NCI-H1048 (cell line): ENCODE measurements at places on chromosomes 2 and 18.

GRCh38 chr2:19987936-19988335 lies 2.0 kb downstream of the WDR35 start:
- DNase-seq: no peak

DNA sequence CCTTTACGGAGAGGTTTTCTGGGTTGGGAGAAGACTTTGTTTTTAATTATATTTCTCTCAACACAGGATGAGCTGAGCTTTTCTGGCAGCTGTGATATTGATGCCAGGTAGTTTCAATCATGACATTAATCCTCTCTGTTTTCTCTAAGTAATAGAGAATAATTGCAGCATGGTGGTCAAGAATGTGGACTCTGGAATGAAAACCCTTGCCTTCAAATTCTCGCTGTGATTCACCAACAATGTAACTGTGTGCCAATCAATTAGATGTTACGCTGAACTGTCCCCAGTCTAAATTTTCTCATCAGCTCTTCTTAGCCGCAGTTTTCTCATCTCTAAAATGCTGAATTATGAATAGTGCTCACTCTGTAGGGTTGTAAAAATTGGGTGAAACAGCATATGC lies 31.6 kb upstream of the PPM1B start:
- no peak for DNase-seq

- DNase-seq: no peak
Observed at GRCh38 chr2:201758234-201758633, 22.5 kb downstream of the ALS2 start.

DNA sequence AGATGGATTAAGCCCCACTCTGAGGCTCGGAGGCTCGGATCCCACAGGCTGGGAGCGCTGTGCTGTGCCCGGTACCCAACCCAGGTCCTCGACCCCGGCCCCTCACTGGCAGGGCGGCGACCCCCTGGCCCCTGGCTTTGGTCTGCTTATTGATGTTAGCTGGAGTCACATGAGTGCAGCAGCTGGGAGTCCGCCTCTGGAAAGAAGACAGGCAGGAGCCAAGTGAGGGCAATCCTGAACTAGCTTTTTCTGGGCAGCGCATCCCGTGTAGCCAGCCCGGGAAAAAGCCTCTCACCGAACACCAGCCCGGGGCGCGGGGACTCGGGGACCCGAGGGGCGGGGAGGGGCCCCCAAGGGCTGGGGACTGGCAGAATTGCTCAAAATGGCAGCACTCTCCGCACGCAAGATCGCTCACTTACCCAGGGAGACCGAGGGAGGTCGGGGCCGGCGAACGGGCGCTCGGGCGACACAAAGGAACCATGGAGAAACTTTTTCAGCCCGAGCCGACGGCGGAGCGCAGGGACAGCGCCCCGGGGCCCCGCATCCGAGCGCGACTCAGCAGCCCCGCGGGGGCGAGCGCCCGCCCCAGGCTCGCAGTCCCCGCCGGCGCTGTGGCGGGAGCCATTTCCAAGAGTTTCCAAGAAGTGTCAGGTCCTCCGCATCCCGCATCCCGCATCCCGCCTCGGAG lies 567 bp downstream of the TMEM200C start:
- no peak for DNase-seq

- DNase-seq: no peak
Observed at GRCh38 chr2:151670346-151670745, 63.9 kb downstream of the NEB start.

GRCh38 chr2:152395572-152395971 lies 60.6 kb downstream of the FMNL2 start:
- DNase-seq: no peak

DNA sequence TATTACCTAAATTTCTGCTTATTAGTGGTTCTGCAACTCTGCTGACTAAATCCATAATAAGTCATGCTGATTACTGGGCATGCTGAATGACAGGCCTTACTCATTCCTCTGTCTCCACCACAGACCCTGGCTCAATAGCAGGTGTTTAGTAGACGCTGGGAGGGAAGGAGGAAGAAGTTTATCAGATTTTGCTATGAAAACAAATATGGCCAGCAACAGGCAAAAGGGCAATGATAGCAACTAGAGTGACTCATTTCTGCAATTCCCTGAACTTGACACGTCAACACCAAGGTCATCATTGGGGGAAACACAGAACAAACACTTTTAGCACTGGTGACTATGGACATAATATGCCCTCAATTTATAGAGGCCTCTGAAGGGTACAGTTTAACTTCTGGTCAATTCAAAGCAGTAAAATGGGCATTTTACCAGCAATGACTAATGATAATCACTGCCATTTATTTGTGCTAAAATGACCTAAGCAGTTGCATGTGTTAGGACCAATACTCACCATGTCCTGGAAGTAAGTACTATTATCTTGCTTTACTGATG lies 35.2 kb downstream of the TMEM163 start:
- no peak for DNase-seq

DNA sequence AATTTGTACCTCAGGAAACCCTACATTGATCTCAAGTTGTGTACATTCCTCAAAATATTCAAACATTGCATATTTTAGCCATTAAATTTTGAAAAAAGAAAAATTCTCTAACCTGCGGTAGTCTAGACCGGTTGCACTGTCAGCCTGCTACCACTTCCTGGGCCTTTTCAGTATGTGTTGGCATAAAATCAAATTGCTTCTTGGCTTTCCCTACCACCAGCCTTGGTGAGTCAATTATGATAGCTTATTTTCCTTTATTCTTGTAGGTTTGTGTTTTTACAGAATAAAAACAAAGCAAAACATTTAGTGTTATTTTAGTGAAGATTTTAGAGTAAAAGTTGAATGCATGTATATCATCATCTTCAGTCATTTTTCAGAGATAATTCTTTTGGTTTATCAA lies 61.2 kb downstream of the FAM171B start:
- DNase-seq: no peak
